ENCODE measurements at places on chromosomes 1 and 21.

DNA sequence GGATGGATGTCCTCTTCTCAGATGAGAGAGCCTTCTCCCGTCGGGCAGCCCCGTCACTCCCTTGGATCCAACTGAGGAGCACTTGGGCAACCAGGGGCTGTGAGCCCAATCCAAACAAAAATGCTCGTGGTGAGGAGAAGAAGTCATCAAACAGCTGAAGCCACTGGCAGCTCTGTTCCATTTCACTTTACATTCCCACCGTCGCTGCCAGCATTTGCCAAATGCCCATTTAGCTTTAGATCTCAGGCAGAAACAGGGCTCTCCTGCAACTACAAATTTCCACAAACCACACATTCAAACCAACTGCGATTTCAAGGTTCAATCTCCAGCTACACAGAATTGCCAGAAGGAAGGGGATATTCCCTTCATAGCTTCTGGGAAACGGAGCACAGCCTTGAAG is 634.6 kb downstream of the SMYD3 start:
- no peak for DNase-seq

DNA sequence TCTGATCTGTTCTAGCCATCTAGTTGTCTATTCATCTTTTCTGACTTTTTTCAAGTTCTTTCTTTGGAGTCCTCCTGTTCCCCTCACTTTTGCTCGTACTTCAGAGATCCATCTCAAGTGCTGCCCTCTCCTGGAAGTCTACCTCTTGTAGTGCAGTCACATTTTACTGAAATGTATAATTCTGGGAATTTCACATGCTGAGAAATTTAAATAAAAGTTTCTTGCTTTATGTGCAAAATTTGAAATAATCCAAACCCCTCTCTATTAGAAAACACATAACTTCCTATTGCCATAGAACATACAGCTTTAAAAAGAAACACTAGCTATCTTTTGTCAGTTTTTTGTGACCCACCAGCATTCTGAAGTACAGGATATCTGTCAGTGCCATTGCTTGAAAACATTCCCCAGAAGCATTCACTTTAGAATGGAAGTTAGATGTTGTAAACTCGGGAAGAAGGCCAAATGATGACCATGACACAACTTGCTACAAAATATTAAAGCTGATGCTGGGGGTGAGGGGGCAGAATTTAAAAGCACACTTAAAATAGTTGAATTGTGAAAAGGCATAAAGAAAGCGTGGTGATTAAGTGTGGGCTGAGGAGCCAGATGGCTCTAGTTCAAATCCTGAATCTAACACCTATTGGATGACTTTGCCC is 22.0 kb downstream of the RLF start:
- no peak for DNase-seq

GRCh38 chr1:111275079-111275478 is 15.6 kb upstream of the CHIA start:
- DNase-seq = no peak

GRCh38 chr21:34702341-34703170 is 33.8 kb downstream of the CLIC6 start:
- no peak for DNase-seq
